Cortex of kidney (tissue), 1 donor: ENCODE measurements at places on chromosomes 4 and X.

DNA sequence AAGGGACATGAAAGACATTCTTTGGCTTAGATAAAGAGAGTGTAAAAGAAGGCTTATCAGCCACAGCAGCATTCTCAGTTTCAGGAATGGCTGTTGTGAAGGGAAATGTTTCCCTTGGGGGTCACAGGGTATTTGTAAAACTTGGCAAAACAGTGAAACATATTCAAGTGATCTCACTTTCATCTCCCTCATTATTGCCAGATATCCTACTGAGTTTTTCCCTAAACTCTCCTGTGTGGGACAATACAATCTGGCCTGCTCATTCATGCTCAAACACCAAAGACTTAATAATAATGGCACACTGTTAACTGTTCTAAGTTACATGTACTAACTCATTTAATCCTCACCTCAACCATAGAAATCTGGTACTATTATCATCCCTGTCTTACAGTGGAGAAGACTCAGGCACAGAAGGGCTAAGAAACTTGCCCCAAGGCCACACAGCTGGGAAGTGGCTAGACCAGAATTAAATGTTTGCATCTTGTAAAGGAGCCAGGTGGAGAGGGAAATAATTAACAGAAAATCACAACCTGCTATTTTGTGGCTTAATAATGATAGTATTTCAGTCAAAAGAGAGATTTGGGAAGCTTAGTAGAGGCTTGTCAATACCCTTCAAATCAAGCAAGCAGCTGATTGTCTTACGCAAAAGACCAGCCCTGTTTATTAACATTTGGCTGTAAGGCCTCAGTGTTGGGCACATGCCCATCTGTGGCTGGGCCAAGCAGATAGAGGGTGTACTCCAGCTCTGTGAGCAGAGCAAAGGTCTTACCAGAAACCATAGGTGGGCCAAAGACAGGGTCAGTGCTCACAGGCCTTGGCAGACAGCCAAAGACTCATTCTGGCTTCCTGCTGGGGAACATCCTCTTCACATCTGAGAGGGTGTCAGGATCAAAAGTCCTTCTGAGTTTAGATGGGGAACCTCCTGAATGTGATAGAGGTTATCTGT, 17.3 kb downstream of the SMPX start:
- no peak for DNase-seq

DNA sequence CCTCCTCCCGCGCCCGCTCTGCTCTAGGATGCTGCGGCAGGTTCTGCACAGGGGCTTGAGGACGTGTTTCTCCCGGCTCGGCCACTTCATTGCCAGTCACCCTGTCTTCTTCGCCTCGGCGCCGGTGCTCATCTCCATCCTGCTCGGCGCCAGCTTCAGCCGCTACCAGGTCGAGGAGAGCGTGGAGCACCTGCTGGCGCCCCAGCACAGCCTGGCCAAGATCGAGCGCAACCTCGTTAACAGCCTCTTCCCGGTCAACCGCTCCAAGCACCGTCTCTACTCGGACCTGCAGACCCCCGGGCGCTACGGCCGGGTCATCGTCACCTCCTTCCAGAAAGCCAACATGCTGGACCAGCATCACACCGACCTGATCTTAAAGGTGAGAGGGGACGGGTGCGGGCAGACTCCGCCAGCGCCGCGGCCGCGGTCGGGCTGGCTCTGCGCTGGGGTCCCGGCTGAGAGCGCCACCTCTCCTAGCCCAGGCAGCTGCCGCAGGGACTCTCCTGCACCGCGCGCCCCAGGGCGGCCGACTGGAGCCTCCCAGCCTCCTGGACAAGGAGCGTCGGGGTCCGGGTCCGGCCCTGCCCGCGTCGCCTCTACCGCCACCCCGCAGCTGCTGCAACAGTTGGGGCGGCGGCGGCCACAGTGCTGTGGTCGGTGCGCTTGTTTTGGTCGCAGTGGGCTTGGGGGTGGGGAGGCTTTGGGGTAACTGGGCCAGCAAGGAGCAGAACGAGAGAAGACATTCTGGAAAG, at the start of gene PTCHD1:
PTCHD1 (plus strand) TSS at position 2 of the 752 bp plus-strand sequence; CDS start at position 29, 27 bp downstream.
- no peak for DNase-seq

- DNase-seq: no peak
Observed at GRCh38 chr4:37188100-37188499, 56.4 kb upstream of the NWD2 start.

GRCh38 chr4:65521666-65522065, 148.6 kb downstream of the EPHA5 start:
- no peak for DNase-seq

DNA sequence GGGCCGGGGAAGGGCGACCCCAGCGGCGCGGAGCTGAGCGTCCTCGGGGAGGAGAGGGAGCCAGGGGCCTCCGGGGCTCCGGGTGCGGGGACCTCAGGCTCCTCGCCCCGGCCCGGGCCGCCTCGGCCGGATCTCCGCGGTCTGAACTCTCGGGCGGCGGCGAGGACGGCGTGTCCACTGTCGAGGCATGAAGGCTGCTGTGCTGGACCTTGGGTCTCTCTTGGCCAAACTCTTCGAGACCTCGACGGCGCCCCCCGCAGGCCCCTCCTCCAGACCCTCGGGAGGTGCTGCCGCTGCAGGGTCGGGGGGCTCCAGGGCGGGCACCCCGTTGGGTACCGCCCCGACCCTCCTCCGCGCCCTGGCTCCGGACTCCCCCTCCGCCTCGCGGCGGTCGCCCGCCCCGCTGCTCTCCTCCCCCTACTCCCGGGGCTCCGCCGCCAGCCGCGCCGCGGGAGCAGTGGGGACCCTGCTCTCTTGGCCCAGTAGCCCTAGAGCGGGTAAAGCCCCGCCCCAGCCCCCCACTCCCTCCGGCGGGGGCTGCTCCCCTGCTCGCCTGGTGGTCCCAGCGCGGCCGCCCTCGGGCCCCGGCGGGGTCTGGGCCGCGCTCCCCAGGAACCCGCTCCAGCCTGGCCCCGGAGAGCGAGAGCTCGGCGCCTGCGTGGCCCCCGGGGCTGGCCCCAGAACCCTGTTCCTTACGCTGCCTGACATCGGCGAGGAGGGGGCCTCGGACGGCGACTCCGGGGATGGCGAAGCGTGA, 564 bp downstream of the FAM149A start:
- no peak for DNase-seq

- DNase-seq: no peak
Observed at GRCh38 chrX:107760304-107761077, 15.1 kb downstream of the TSC22D3 start.

- DNase-seq: no peak
Observed at GRCh38 chr4:20764366-20764992, 64.2 kb downstream of the PACRGL start.

DNA sequence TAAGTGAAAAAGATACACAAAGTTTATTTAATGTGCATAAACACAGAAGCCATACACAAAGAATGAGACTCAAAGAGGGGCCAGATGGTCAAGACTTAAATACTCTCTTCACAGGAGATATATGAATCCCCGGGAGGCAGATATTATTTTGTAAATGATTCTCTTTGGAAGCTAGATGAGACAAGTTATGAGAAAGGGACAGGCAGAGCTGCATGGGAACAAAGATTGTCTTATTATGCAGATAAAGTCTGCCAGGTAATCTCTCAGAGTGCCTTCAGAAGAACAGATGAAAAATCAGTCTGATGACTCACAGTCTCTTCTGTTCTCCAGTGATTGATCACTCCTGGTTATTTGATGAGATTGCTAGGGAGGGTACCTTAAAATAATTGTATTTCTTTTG, 89.0 kb downstream of the NAF1 start:
- no peak for DNase-seq

DNA sequence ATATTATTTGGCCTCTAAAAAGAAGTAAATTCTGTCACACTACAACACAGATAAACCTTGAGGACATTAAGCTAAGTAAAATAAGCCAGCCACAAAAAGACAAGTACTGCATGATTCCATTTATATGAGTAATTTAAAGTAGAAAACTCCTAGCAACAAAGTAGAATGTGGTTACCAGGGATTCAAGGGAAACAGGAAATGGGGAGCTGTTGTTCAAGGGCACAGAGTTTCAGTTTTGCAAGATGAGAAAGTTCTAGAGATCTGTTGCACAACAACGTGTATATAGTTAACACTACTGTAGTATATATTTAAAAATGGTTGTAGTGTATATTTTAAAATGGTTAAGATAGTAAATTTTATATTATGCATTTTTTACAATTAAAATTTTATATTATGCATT, 25.4 kb downstream of the SEC31A start:
- DNase-seq: no peak

- no peak for DNase-seq
Observed at GRCh38 chrX:20487227-20487626, 220.5 kb upstream of the RPS6KA3 start.

GRCh38 chr4:176376032-176376614, 56.4 kb downstream of the SPCS3 start:
- no peak for DNase-seq

DNA sequence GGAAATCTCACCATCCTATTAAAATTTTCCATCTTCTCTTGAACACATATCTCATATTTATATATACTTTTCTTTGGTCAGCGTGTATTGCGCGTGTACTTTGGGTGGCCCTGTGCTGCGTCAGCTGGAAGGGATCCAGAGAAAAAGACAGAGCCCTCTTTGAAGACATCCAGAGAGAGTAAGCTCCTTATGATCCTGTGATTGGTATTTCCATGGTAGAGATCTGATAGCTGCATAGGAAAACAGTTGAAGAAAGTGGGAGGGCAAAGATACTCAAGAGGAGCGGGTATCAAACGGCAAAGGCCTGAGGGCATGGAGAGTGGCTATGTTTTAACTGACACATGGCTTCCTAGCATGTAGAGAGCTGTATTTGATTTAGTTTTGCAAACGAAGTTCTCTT, 4.4 kb upstream of the HPGD start:
- no peak for DNase-seq

GRCh38 chrX:104189837-104190236, 23.6 kb downstream of the FAM199X start:
- DNase-seq: no peak

- no peak for DNase-seq
Observed at GRCh38 chr4:150439451-150439933, 142.5 kb upstream of the MAB21L2 start.

- no peak for DNase-seq
Observed at GRCh38 chr4:96193061-96193460, 353.2 kb downstream of the PDHA2 start.

DNA sequence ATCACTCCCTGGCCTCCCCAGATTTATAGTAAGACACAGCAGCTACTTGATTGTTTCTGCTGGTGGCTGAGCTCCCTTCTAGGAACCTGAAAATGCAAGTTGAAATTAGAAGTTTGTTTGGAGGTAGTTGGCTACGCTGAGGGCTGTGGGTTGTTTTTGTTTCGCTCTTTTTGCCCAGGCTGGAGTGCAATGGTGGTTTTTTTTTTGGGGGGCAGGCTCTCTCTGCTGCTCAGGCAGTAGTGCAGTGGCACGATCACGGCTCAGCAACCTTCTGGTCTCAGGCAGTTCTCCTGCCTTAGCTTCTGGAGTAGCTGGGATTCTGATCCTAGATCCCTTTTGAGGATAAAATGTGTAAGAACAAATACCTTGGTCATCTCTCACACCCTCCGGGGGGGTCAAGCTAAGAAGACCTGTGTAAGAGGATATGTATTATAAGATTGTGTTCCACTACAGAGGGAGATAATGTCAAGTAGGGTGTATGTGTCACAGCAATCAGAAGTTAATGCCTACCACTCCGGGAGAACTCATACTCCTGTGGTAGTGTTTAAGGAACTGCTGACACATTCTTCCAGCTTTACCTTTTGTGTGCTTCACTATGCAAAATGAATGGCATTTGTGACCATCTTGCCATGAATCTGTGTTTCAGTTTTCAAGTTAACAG, 9.7 kb downstream of the JADE1 start:
- no peak for DNase-seq

- no peak for DNase-seq
Observed at GRCh38 chr4:150211016-150211415, 132.8 kb downstream of the DCLK2 start.

- DNase-seq: no peak
Observed at GRCh38 chr4:130172156-130172555, 1076.2 kb downstream of the C4orf33 start.

- DNase-seq: no peak
Observed at GRCh38 chrX:24314019-24314635, at the start of gene SUPT20HL2. SUPT20HL2 (minus strand) TSS chrX:24314069; CDS start chrX:24313315, 754 bp downstream.

GRCh38 chrX:154310616-154311536, 15.3 kb downstream of the TKTL1 start:
- no peak for DNase-seq

DNA sequence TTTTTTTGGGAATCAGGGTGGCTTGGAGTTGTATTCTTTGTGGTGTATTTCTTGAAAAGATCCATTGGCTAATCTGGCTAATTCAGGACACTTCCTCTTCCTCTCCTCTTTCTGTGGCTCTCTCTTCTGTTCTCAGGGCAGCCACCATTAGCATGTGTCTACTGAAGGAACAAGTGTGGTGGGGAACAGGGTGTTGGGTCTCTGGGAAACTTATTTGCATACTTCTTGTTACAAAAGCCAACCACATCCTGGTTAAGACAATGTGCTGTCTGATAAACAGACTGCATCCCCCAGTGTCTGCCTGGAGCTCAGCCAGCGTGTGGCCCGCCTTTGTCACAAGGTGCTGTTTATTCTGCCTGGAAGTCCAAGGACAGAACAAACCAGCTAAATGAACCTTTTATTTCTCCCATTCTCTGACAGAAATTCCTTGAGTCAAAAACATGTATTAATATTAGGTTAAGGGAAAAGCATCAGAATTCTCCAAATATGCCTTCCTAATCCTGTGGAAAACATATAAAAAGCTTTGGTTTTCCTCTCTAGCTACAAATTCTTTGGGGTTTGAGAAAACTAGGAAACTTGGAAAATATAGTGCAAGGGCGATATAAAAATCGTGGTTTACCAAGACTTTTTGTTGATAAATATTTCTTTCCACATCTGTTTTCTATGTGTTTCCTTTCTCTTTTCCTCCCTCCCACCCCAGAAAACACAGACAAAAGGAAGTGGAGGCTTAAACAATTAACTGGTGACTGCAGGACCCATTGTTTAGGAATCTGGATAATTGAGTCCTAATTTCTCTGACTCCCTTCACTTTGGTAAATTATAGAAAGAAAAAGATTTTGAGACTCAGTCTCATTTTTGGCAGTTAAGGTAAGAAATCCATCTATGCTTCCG, 203.6 kb downstream of the SPRY1 start:
- no peak for DNase-seq

GRCh38 chrX:54178100-54178940, 4.7 kb downstream of the FAM120C start:
- DNase-seq: no peak

- no peak for DNase-seq
Observed at GRCh38 chr4:124753941-124754581, 41.5 kb upstream of the ANKRD50 start.

DNA sequence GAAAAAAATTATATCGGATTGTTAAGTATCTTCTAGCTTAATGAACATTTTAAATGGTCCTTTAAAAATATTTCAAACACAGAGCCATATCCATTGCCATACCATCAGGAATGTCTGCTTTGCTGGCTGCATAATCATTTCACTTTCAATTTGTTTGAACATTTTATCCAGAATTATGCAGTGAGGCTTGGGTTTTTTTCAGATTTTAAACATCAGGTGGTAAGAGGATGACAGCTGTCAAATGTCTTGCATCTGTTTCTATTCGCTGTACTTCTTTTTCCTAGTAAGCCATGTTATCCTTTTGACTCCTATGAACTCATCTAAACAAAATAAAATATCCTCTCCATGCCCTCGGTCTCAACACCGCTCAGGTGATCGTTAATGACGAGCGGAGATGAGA, 802 bp downstream of the RFC1 start:
- DNase-seq: no peak

GRCh38 chr4:152991398-152991797, 55.3 kb downstream of the FHDC1 start:
- DNase-seq: no peak
